ENCODE measurements at places on chromosomes 6 and 20.
A peak's percentile ranks its signal among the peaks of the same experiment; 100 is the strongest.

DNA sequence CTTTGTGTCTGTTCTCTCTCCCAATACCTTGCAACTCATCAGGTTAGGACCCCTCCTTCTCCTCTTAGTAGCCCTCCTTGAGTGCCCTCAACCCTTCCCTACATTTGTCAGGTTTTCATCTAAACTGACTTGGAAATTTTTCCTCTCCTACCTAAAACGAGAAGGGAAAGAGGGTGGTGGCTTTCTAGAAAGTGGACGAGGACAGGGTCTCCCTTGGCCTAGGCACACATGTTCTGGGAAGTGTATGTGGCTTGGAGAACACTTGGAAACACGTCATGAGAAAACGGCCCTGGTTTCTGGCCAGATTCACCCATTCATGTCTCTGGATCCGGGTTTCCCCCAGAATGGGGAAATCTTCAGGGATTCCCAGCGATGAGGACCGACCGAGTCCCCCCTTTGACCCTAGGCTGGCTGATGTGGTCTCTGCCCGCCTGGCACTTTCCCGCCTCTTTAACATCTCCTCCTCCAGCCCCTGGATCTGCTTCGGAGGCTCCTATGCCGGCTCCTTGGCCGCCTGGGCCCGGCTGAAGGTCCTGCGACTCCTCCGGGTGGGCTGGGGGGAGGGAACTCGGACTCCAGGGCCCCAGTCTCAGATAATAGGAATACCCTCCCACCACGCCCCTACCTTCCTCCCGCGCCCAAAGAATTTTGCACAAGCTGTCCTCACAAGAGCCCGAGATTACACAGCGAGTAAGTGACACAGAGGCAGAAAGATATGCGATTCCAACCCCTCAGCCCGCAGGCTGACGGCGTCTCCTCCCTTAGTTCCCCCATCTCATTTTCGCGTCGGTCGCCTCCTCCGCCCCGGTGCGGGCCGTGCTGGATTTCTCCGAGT is 3.0 kb downstream of the PRSS16 start:
- no peak for DNase-seq

DNA sequence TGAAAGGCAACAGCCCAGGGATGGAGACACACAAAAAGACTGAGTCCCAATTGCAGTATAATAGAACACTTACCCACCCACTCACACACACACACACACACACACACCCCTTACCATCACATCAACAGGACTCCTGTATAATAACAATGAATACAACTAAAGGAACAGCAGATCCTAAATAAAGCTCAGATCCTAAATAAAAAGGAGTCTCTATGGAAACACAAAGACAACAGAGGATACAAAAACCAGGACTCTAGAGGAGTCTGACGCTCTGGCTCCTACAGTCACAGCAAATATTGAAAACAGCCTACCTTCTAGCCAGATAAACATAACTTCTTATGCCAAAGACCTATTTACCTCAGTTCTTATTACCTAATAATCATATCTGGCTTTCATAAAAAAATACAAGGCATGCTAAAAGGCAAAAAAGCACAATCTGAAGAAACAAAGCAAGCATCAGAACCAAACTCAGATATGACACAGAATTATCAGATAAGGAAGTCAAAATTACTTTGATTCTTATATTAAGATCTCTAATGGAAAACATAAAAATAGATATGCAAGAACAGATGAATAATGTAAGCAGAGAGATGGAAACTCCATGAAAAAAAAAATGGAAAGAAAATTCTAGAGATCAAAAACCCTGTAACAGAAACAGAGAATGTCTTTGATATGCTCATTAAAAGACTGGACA is 134.9 kb downstream of the MMUT start:
- DNase-seq: no peak

DNA sequence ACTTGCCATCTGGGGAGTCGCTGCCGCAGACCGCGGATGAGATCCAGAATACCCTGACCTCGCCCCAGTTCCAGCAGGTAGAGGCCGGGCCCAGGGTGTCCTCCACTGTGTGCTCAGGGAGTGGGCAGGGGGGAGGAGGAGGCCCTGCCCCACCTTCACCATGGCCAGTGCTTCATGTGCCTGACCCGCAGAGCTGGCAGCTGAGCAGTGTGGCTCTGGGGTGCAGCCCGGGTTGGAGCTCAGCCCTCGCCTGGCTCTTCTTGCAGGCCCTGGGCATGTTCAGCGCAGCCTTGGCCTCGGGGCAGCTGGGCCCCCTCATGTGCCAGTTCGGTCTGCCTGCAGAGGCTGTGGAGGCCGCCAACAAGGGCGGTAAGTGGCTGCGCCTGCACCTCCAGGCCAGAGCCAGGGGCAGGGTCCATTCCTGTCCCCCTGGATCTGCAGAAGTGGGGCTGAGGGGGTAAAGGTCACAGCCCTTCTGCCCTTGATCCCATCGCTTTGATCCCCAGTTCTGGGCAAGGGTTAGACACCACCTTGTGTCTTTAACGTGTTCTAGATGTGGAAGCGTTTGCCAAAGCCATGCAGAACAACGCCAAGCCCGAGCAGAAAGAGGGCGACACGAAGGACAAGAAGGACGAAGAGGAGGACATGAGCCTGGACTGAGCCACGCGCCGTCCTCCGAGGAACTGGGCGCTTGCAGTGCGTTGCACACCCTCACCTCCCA is 5.5 kb downstream of the ADRM1 start:
- DNase-seq: no peak

DNA sequence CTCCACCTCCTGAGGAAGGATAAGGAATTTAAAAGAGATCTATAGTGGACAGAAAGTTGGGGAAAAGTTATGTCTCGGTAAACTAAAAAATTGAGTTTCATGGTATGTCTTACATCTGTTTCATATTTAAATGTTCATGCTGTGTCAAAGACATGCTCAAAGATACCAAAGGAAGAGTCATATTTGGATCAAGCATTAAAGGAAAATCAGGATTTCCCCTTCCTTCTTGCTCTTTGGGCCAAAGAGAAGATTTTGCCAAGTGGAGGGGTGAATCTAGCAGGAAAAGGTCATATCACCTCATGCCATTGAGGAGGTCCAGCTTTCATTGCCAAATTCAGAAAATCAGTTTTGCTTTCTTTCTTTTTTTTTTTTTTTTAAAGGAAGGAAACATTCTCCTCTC is 192.4 kb downstream of the OGFRL1 start:
- DNase-seq: no peak

DNA sequence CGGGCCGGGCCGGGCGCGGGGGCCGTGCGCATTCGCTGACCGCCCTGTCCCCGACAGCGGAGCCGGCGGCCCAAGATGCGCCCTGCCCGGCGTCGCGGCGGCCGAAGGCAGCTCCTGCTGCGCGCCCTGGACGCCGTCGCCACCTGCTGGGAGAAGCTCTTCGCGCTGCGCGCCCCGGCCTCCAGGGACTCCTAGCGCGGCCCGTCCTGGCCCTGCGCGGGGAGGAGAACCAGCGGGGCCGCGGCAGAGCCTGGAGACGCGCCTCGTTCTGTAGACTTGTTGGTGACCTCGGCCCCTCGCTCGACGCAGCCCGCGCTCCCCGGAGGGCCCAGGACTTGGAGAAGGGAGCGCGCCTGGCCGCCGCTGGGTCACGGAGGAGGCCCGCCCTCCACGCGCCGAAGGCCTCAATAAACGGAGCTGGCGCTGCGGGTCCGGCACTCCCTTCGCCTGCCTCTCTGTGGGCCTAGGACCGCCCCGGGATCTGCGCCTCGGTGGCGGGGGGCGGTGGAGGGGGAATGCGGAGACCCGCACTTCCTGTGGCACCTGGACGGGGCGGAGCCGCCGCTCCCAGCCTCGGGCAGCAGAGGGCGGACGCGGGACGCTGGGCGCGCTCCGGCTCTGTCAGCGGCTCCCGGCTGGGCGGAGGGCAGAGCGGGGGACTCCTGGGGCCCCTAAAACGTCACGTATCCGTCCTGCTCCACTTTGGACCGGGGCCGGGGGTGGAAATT is 2.7 kb downstream of the C20orf204 start:
- peak; percentile 58 for DNase-seq

DNA sequence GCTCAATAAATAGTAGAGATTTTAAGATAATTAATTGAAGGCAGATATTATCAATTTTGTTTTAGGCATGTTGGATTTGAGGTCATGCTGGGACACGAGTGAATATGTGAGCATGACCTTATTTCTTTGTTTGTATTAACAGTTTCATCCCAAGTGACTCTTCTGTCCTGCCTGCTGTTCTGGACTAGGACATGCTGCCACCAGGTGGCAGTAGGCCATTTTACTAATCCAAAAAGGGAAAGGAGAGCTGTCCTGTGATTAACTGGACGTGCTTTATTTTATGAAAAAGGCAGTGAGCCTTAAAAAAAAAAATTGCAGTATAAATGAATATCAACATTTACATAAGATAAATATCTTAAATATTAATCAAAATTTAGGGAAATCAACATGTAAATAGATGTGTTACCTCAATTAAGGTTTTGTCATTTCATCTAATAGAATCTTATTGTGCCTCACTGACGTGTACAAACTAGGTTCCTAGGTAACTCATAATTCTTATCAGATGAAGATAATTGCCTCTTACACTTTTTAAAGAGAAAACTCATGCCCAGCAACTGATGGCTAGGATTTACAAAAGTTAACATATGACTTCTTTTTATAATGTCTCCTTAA is 49.8 kb downstream of the FRK start:
- peak; percentile 83 for DNase-seq

GRCh38 chr6:89745716-89746115 is 73.9 kb downstream of the MDN1 start:
- no peak for DNase-seq

GRCh38 chr6:47235421-47235820 is 74.3 kb downstream of the TNFRSF21 start:
- DNase-seq: no peak

DNA sequence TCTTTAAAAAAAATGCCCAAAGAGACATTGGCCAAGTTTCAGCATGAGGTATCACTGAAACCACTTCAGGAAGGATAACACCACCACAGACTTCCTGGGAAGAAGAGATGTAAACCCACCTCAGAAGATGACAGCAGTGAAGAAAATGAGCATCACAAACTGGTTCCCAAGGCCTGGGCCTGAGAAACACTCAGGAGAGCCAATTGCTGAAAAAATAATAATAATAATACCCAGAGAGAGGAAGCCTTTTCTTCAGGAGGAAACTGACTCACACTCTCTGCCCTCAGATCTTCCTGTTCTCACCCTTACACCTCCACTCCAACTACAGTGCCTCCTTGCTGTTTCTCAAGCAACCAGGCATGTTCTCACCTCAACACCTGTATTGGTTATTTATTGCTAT is 68.1 kb upstream of the MAFB start:
- DNase-seq: no peak

DNA sequence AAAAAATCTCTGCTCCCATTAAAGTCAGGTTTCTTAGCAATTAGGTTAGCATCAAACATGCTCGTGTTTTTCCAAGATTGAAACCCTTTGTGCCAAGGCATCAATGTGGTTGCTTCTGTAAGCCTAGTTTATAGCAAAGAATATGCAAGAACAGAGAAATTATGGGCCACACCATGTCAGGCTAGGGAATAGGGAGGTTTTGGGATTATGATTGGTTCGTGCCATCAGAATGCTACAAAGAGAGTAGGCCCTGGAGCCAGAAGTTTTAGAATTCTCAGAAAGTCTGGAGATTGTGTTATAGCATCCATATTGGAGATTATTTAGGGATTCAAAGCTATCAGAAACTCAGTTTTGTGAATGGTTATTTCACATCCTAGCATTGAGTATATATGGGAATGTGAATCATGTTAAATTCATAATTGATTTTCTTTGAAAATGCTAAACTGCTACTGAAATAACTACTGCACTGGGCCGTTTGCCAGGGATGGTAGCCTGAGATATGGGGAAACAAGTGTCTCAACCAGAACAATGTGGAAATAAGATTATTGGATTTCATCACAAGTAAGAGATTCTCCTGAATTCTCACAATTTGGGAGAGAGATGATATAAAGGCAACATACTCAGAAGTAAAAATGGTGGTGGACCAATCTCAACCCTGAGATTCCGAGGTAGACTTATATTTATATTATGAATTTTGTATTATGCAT is 45.3 kb downstream of the ZNF292 start:
- DNase-seq: no peak

DNA sequence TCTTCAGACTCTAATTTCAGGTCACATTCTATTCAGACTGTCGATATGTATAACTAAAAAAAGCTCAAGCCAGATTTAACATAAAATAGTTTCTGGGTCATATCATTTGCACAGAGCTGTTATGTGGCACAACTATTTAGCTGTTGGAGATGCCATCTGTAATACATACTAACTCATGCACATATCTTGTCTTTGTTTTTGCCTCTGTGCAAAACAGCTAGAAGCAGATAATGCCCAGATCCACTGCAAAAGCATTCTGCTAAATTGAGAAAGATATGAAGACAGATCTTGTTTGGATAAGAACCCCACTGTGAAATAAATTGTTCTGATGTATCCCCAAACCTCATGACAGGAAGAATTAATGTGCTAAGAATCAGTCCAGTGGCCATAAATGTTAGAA is 522.8 kb upstream of the AGPAT4 start:
- no peak for DNase-seq

- no peak for DNase-seq
Observed at GRCh38 chr20:24582373-24583168, 113.1 kb downstream of the SYNDIG1 start.

GRCh38 chr6:17983730-17984129 is 3.7 kb downstream of the KIF13A start:
- no peak for DNase-seq

DNA sequence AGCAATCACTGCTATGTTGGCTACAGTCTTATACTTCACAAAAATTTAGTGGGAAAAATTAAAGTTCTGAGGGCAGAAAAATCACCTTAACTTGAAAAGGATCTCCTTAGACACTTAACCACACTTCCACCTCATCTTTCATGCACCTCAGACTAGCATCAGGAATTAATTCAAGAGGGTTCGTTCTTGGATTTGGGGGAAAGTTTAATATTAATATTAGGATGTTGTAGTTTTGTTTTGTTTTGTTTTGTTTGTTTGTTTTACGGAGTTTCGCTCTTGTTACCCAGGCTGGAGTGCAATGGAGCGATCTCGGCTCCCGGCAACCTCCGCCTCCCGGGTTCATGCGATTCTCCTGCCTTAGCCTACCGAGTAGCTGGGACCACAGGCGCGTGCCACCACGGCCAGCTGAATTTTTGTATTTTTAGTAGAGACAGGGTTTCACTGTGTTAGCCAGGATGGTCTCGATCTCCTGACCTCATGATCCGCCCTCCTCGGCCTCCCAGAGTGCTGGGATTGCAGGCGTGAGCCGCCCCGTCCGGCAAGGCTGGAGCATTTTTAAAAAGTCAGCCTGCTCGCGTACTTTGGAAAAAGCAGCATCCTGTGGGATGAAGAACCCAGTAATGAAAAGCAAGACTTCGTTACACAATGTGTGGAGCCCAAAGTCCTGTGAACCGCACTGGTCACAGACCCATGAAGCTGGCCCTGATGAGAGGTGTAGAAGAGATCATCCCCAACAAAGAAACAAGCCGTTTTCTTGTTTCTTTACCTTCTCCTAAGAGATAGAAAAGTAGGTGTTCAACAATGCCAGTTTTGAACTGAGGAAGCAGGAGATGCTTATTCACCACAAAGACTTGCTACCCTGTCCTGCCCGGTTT is 194.9 kb downstream of the GPX5 start:
- no peak for DNase-seq
